Fibroblast of mammary gland (primary cell): ENCODE measurements at places on chromosomes 13 and 19.

- peak; percentile 44 for DNase-seq
Measured at GRCh38 chr13:75326173-75327134, 155.5 kb downstream of the TBC1D4 start.

DNA sequence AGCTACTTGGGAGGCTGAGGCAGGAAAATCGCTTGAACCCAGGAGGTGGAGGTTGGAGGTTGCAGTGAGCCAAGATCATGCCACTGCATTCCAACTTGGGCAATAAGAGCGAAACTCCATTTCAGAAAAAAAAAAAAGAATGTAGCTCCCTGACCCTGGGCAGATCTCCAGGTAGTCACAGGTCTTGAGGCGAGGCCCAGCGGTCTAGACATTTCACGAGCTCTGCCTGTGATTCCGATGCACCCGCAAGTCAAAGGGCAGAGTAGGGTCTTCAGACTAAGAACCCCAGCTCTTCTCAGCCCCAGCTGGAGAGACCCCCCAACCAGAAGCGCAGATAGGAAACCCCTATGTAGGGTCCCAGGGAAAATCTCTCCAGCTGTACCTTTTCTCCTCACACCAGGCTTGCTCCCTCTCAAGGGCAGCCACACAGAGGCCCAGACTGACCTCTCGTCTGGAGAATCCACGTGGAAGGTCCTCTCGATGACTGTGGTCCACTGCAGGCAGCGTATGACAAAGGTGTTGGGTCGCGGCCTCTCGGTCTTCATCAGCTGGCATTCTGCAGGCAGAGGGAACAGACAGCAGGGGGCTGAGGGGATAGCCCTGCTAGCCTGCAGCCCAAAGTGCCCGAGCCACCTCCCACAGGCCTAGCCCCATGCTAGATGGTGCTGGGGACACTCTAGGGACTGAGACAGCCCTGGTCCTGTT, 28.4 kb upstream of the CCNP start:
- no peak for DNase-seq

GRCh38 chr19:51799034-51799773, 4.2 kb downstream of the FPR3 start:
- peak; percentile 97 for DNase-seq

- DNase-seq, result peak; percentile 42
Measured at GRCh38 chr13:40026174-40026585, 370.7 kb downstream of the COG6 start.

- DNase-seq, result peak; percentile 60
Measured at GRCh38 chr19:51690454-51691073, 2.6 kb upstream of the SPACA6 start.

DNA sequence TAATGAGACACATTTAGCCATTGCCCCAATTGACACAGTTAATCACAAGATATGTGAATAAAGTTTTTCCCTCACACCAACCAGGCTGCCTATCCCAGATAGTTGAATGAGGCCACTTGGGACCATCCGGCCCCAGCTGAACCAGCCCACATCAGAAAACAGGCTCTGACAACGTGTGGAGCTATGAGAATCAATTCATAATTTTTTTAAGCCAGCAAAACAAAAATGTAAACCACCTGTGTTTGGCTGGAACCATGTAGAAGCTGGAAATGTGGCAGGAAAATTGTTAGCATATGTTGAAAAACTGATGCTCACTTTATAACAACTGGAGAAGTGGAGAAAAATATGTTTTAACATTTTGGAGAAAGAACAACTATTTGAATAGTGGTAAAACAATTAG, 1161.3 kb downstream of the SLITRK1 start:
- DNase-seq, result no peak
